ENCODE measurements at places on chromosomes 6 and 20.

GRCh38 chr20:19207541-19207940 is 4.9 kb upstream of the SLC24A3 start:
- no peak for DNase-seq

GRCh38 chr6:143525356-143525755 is 13.8 kb upstream of the FUCA2 start:
- no peak for DNase-seq

- DNase-seq: no peak
Observed at GRCh38 chr20:40961176-40961575, 67.4 kb upstream of the TOP1 start.

DNA sequence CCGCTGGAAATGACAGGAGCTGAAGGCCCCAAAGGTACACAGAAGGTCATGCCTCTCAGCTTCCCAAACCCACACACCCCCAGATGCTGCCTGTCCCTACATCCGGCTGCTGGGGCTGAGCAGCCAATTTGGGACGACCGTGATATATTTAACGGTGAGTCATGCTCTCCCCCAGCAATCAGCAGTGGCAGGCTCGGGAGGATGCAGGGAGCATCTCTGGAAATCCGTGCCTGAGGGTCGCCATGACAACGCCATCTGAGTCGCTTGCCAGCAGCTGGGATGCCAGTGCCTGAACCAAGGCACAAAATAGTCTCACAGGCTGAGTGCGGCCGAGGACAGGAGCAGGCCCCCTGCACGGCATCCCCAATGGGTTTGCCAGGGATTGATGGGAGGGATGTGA is 57.9 kb downstream of the KCNB1 start:
- no peak for DNase-seq

DNA sequence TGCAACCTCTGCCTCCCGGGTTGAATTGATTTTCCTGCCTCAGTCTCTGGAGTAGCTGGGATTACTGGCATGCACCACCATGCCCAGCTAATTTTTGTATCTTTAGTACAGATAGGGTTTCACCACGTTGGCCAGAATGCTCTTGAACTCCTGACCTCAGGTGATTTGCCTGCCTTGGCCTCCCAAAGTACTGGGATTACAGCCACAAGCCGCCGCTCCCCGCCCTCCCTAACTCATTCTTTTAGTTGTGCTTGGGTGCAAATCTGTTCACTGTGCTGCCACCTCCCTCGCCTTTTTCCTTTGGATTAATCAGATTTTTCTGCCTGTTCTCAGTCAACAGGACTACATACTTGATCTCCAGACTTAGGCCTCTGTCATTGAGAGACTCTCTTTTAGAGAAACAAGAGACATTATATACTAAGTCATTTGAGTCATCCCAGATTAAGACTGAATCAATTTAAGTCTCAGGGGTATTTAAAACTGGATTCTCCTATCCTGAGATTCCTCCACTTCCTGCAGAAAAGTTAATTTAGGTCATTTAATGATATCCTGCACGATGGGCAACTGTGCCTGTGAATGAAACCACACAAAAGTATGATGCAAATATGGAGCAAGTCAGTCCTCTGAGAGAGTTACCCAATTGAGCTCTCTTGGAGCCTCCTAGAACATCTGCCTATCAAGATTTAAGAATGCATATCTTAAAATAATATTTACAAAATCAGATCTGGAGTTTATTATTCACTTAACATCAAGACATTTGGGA is 136.1 kb upstream of the THEMIS start:
- DNase-seq: no peak

Data from Karpas-422 (cell line).